ENCODE measurements at places on chromosomes 3 and 15.

DNA sequence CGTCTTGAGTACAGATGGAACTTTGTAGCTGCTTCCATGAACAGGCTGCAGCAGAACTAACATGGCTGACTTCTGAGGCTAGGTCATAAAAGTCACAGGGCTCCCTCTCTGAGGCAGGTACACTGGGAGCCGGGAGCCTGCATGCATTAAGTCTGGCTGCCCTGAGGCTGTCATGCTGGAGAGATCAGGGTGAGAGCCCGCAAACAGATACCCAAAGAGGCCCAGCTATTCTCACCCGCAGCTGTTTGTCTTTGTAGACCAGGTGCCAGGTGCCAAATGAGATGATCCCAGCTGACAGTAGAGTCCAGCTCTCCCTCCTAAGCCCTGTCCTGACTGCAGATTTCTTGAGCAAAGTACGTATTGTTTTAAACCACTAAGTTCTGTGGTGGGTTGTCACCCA, 8.6 kb upstream of the SLCO3A1 start:
- DNase-seq, result no peak

DNA sequence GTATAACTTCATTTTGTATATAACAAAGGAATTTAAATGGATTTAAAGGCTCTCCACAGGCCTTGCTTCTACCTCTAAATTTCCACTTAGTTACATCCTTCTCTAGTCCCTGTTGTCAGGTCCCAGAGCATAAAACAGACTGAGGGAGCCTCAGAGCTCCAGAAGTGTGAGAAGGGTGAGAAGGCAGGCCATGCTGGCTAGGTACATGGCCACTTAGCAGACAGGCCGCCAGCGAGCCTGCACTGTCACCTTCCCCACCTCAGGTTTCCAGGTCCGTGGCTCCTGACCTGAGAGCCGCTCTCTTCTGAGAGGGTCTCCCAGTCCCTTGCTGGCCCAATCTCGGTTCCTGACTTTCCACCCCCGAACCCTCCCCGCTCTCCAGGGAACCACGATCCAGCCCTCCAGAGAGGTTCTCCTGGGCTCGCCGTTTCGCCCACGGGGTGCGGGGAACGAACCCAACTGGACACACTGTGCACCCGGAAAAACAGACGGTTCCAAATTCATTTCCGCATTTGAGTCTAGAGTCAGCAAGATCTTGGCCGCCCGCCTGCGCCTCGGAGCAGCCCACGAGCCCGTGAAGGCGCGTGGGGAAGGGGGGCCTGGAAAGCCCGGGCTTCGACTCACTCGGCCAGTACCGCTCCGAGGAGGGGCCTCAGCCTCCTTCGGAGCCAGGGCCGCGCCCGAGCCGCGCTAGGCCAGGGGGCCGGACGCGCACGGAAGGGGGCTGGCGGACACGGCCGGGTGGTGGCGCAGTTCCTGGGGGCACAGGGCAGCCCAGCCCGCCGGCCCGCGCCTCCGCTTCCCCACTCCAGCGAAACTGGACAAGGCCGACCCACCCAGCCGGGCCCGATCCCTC, 16.7 kb upstream of the SOX2 start:
- peak; percentile 60 for DNase-seq

DNA sequence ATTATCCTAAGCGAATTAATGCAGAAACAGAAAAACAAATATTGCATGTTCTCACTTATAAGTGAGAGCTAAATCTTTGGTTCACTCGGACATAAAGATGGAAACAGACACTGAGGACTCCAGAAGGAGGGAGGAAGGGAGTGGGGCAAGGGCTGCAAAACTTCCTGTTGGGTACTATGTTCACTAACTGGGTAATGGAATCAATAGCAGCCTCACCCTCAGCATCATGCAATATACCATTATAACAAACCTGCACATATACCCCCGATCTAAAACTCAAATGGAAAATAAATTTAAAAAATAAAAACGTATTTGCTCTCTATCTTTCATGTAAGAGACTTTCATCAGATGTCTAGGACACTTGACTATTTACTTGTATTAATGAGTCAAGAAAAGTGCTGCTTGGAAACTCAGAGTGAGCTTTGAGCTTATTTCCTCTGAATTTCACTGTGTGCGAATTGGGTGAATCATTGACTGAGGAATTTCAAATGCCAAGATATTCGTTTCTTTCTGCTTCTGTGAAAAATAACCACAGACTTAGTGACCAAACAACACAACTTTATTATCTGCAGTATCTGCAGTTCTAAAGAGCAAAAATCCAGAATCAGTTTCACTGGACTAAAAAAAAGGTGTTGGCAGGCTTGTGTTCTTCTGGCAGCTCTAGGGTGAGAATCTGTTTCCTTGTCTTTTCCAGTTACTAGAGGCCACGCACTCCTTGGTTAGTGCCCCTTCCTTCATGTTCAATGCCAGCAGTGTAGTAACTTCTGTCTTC, 18.4 kb downstream of the TM4SF18 start:
- peak; percentile 55 for DNase-seq

DNA sequence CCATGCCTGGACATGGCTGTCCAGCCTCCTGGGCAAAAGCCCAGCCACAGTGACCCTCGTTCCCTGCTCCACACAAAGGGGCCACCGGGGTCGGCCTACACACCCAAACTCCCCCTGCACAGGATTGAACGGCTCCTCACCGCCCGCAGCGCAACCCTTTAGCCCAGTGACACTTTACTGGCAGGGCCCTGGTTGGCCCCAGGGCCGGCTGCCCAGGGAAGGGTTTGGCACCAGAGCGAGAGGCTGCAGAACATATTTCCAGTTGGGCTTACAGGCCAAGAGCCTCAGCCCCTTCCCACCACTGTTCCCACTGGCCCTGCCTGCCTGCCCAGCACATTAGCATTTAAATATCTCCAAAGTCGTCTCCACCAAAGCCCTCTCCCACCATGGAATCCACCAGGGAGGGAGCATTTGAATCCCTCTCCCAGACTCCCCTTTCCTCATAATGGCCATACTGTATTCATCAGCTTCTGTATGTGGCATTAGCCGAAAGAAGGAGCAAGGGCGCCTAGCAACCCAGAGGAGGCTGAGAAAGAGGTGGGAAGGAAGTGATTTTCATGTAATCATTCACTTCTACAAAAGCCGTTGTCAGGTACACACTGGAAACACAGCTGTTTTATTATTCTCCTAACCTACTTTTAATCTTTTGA, 85.4 kb downstream of the SLC6A11 start:
- DNase-seq, result no peak

GRCh38 chr3:14719006-14719405, 44.1 kb downstream of the C3orf20 start:
- no peak for DNase-seq

DNA sequence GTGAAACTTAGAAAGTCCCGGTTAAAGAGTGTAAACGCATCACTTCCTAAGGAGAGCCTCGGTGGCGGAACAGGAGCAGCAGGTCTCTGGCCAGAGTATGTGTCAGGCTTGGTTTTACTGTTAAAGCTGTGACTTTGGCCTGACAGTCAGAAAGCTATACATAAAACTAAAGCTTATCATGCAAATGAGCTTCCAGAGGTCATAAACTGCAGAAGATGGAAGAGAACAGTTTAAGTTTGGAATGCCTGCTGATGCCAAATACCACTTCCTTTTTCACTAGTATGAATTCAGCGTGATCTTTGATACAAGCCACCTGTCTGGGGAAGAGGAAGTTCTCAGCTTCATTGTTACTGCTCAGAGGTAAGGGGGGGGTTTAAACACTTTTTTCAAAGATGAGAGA, 125.1 kb upstream of the CTDSPL start:
- DNase-seq, result peak; percentile 7

DNA sequence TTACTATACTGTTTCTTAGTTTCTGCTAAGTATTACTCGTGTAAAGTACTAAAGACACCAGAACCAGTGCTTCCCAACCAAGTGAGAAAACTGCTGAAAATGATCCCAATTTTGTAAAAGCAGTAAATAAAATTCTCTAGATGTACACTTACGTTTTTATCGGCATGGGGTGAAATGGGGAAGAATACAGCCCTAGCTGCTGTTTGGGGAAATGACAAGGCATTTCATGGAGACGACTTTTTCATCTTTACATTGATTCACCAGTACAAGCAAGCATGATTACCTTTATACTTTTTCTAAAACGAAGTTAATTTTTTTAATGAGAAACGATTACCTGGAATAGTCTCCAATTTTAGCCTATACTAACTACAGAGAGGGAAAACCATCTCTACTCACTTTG, 1.4 kb downstream of the PSMD6 start:
- DNase-seq, result no peak

DNA sequence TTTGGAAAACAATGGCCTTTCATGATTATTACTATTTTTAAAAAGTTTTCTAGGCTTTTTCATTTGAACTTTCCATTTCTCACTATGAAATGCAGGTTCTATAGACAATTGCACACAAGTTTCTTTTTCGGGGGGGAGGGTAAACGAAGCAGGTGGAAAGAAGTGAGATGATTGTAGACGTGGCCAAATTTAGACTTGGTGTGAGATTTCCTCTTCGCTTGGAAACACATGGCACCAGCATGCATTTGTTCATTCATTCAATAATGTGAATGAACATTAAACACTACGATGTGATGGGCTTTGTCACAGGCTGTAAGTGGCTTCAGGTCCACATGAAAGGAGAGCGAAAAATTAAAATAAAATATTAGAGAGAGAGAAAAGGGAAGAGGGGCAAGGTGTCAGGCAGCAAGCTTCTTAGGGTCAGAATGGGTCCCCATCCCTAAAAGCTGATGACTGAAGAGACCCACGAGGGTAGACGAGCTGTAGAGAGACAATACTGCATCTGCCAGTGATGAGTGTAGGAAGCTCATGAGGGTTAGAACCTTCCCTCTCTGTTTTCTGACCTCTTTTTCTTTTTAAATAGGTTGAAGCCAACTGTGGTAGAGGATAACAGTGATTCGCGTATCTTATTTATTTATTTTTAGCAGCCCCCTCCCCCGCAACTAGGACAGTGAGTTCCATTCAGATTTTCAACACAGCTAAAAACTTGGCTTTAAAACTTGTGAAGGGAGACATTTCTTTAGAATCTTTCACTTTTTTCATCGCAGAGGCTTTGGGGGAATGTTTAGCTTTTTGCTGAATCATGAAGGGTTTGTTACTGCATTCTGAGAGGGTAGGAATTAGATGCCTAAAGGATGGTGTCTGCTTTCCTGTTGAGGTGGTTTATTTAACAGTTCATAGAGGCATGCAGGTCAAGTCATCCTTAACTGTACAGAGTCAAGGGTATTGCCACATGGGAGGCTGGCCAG, 36.2 kb downstream of the GAP43 start:
- peak; percentile 6 for DNase-seq

GRCh38 chr15:62765916-62766315, 276.6 kb upstream of the TPM1 start:
- DNase-seq, result no peak

GRCh38 chr15:76968306-76968705, 26.6 kb upstream of the PSTPIP1 start:
- DNase-seq, result peak; percentile 69

DNA sequence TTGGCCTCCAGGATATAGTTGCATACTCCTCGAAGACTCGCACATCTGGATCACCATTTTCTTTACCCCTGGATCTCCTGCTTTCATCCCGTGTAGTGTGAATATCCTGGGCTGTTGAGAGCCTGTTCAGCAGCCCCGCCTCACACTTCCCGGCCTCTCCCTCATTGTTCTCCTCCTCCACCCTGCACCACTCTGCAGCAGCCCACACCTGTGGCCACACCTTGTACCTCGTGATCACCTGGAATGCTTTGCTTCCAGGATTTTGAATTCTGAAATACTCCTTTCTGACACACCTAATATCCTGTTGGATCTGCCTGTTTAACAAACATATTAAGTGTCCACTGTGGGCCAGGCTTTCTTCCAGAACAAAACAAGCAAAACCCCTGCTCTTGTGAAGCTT, 14.4 kb downstream of the ABHD17C start:
- DNase-seq, result no peak

DNA sequence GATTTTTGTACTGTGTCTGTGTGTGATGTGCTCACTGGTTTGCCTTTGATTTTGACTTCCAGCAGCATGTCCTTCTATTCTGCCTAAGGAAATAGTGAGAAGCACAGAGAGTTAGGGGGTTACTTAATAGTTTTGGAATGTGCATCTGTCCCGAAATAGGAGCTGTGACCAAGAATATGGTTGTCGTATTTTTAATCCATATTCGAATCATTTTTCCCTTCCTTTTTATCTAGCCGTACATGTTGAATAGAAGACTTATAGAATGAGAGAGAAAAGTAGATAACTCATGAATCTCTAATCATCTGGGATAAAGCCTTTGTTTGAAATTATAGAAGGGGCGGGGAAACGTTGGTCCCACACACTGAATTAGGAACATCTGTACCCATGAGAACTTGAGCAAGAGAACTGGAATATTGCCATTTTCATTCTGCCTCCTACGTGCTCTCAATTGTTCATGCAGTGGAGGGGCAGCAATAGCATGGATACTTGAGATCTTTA, 23.6 kb downstream of the CRTC3 start:
- DNase-seq, result no peak

- DNase-seq, result no peak
These were observed 2.5 kb upstream of the PLCH1 start for GRCh38 chr3:155747286-155747945.

DNA sequence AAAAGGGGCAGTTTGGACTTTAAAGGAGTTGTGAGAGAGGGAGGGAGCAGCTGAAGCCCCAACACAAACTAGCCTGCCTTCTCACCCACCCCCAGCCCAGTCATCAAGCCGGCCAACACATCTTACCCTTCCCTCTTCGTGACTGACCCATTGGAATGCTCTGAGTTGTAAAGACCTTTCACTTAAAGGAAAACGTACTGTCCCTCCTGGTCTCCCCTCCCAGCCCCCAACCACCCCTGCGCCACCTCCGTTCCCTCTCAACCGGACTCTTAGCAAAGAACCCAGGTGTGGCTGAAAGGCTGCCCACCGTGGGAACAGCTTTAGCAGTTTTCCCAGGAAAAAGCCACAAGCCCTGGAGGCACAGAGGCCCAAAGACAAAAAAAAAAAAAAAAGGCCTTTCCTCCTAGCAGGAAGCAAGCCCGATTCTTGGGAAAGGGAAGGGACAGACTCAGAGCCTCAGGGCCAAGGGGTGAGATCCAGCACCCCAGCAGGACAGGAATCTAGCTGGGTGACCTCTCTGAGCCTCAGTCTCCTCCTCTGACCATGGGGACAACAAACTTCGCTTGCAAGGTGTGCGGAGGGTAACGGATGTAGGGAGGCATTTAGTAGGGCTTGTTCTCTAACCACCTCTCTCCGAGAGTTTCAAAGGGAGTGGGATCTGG, 2.4 kb downstream of the CYP11A1 start:
- DNase-seq, result no peak

GRCh38 chr3:125402639-125403038, 27.5 kb upstream of the ZNF148 start:
- no peak for DNase-seq

- DNase-seq, result no peak
These were observed 409.0 kb downstream of the VPS13C start for GRCh38 chr15:61651267-61651666.

GRCh38 chr15:39406485-39406884, 174.4 kb upstream of the THBS1 start:
- DNase-seq, result no peak

- no peak for DNase-seq
These were observed 243.1 kb downstream of the GABRG3 start for GRCh38 chr15:27214032-27214431.

DNA sequence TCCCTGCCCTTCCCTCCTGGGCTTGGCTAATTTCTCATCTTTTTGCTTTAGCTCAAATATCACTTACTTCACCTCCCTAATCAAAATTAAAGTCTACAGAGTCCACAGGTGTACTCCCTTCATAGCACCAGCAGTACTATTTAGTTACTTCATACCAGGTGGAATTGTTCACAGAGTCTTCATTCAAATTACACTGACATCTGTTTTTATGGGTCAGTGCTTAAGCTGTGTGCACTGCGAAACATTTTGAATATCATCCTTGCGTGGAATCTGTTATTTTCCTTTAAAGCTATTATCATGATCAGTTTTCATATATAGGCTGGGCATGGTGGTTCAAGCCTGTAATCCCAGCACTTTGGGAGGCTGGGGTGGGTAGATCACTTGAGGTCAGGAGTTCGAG, 2.7 kb upstream of the SERF2 start:
- no peak for DNase-seq

Data from dermis blood vessel endothelial cell (primary cell).